Metanephros (tissue), 2 donors: ENCODE measurements at places on chromosomes 2 and 18. TPM values are rescaled to one million over a fixed set of nuclear protein-coding genes. Genes with fewer than 3 reads are reported as not detected.

EIPR1 gene
- total RNA-seq, result 25.7 TPM

ATP6V1B1 gene
- 73.2 TPM for total RNA-seq

EFR3B gene
- total RNA-seq, result 7.8 TPM

OTX1 gene
- total RNA-seq, result 0.12 TPM

MAP4K4 gene
- total RNA-seq, result 69.7 TPM

ZNF519 gene
- 12.6 TPM for total RNA-seq

GIGYF2 gene
- 101 TPM for total RNA-seq

SCG2 gene
- total RNA-seq, result 1.1 TPM

RFX8 gene
- total RNA-seq, result 2.5 TPM

CNRIP1 gene
- 22.1 TPM for total RNA-seq

KCNE4 gene
- total RNA-seq, result 11.2 TPM

RESP18 gene
- not detected for total RNA-seq

CHRNG gene
- total RNA-seq, result 9.5 TPM

SCYGR4 gene
- total RNA-seq, result not detected

NEB gene
- total RNA-seq, result 313 TPM

NPPC gene
- total RNA-seq, result 3.2 TPM

IL37 gene
- total RNA-seq, result not detected

MYO5B gene
- 27.9 TPM for total RNA-seq

DAPL1 gene
- total RNA-seq, result 9.6 TPM

PSMA8 gene
- not detected for total RNA-seq

FBXO48 gene
- total RNA-seq, result 0.53 TPM

TRPM8 gene
- total RNA-seq, result not detected

GKN2 gene
- total RNA-seq, result 0.53 TPM

UGT1A3 gene
- not detected for total RNA-seq

FIGN gene
- 6.1 TPM for total RNA-seq

TUBB8B gene
- total RNA-seq, result not detected

PCARE gene
- 0.18 TPM for total RNA-seq

KCNG2 gene
- total RNA-seq, result 1.4 TPM

REG1B gene
- not detected for total RNA-seq

C2orf66 gene
- total RNA-seq, result not detected

SEPTIN10 gene
- total RNA-seq, result 58.6 TPM

PXDN gene
- total RNA-seq, result 210 TPM
